ENCODE measurements at places on chromosomes 5 and 9.

- no peak for DNase-seq
Measured at GRCh38 chr9:72038408-72038807, 22.0 kb downstream of the C9orf57 start.

GRCh38 chr9:124652203-124652602 is 118.9 kb downstream of the NR6A1 start:
- DNase-seq = no peak

GRCh38 chr5:107223066-107223465 is 447.7 kb downstream of the EFNA5 start:
- no peak for DNase-seq

DNA sequence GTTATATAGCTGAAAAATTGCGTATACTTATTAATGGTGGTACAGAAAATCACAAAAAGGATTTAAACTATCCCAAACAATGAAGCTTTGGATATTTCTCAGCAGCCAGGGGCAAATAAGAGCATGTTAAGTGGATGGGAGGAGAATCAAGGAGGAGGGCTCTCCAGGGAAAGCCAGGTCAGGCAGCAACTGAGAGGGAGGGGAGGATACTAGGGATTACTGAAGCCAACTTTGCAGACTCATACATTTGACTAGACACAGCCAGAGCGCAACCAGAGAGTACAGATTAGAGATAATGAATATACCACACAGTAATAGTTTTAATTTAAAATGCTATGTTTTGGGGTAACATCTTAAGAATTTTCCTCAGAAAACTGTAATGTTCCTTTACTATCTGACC is 360.2 kb downstream of the HCN1 start:
- DNase-seq = no peak

DNA sequence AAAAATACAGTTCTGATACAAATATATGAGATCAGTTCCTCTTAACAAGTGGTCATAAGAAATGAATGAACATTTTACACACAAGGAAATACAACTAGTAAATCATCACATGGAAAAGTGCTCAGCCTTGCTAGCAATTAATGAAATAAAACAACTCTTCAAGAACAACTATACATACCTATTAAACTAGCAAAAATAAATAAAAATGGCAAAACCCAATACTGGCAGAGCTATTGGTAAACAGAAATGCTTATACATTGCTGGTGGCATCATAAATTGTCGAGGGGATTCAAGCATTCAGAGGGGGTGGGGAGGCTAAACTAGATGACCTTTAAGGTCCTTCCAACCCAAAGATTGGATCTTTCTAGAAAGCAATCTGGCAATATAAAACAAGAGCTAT is 5.9 kb upstream of the FRRS1L start:
- DNase-seq = no peak

GRCh38 chr5:129398026-129398678 is 61.9 kb upstream of the ADAMTS19 start:
- no peak for DNase-seq

DNA sequence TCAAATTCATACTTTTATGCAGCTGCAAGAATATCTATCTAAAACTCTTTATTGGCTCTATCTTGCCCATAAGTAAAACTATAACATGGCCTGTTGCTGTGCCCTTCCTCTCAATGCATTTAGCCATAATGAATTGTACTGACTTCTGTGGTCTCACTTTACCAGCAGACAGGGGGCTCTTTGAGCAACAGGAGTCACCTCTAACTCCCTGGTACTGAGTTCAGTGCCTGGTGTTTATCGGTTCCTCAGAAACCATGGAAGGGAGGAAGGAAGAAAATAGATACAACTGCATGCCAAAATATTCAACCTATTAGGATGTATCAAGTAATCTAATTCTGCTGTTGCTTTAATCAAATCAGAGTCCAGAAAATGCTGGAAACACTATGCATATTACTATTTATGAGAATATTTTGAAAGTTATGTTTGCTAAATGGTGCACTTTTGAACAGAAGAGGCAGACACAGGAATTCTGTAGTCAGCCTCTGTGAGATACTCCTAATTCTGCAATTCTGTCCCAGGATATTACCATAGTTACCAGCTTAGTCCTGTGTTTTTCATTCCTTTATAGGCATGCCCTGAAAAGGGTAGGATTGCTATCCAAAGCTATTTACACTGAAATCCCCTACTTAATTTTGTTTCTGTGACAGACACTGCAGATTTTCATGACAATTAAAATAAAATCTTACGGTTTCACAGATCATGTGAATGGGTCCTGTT is 89.8 kb downstream of the CD180 start:
- DNase-seq = no peak

- DNase-seq = no peak
Measured at GRCh38 chr5:96080557-96080956, 118.9 kb upstream of the ELL2 start.

DNA sequence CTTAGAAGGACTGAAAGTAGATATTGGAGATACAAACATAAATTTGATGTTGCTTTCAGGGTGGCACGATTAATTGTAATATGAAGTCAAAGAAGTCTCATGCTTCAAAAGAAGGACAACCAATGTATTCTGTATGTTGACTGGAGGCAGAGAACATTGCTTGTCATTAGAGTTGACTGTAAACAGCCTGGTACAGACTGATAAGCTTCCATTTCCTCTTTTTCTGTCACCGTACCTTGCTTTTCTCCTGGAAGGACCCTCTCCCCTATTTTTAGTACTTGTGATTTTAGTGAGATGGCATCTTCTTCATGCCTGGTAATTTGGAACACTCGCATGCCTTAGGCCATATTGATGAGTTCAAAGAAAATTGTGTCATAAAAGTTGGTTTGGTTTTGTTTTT is 809.4 kb downstream of the PRELID2 start:
- DNase-seq = no peak

- DNase-seq = no peak
Measured at GRCh38 chr9:122846371-122846940, 18.1 kb upstream of the PDCL start.

GRCh38 chr5:11064763-11065450 is 303.9 kb upstream of the DAP start:
- no peak for DNase-seq

DNA sequence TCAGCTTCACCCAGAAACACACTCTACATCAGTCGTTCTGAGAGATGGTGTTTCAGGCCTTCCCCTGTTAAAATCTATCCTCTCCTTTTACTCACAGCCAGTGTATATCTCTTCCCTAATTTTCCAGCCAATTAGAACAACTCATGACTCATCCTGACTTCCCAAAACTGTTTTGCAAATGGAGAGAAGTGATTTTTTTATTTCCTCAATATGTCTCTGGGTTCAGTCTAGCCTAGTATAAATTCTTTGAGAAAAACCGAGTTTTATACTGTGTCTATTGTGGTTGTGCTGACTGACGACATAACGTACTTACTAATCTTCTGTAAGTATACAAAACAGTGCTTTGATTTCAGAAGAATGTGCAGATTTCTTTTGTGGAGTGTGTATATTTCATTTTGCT is 28.4 kb upstream of the CAST start:
- DNase-seq = no peak

GRCh38 chr9:125204477-125204876 is 4.1 kb downstream of the RABEPK start:
- DNase-seq = no peak
